Activated CD4-positive, alpha-beta T cell treated with anti-CD3 and anti-CD28 coated beads, Interleukin-2, amount 10 ng/mL, durations not matched to agents 24 days and 14 days (primary cell): ENCODE measurements at places on chromosomes 6 and 20. TPM values are rescaled to one million over a fixed set of nuclear protein-coding genes. Genes with fewer than 3 reads are reported as not detected.
A peak's percentile ranks its signal among the peaks of the same experiment; 100 is the strongest.

- peaks cover 1% of the 10 kb centered on the region for H3K27me3 ChIP-seq
- no peaks in the 10 kb centered on the region for H3K36me3 ChIP-seq
Observed at GRCh38 chr6:32222333-32223230, 1.3 kb downstream of the NOTCH4 start.

ESF1 gene
- 32.8 and 34.5 TPM in 2 replicates for total RNA-seq

DNA sequence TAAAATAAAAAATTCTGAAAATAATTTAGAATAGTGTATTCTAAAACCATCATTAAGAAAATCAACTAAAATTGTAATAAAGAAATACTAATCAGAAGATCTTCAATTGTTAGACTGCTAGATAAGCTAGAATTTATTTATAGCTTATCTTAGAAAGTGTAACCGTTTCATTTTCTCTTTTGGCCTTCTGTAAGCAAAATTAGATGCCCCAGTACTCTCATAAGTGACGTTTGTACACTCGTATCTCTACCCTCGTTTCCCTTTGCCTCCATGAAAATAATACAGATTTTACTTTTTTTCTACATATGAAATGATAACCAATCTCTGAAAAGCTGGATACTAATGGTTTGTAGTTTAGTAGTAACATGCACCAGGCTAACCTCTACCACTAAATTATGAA, 19.8 kb downstream of the DSE start:
- no peak for DNase-seq
- H3K4me3 ChIP-seq = no peak overlapping the region
- peaks cover 22% of the 10 kb centered on the region for H3K4me1 ChIP-seq

GRM1 gene
- total RNA-seq = not detected in 2 replicates

DNA sequence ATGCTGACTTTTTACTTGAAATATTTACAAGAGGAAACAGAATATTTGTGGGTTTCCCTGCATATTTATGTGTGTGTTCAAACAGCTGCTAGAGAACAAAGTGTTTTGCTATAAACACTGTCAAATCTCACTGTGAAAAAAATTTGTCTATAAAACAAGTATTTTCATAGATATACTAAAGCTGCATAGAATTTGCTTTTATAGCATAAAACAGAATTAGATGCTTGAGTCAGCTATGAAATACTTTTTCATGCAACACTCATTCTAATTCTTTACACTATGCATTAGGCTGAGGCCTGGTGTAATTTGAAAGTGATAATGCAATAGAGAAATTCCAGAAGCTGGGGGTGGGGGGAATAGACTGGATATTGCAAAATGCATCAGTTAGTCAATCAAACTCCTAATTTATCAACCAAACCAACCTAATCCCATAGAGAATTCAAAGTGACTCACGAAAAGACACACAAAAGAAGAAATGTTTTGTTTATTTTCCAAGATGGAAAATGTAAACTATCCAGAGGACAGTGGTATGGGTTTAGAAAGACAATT, 148.2 kb downstream of the LAMA2 start:
- no peaks in the 10 kb centered on the region for H3K27me3 ChIP-seq
- H3K27ac ChIP-seq = no peak overlapping the region
- H3K36me3 ChIP-seq = no peaks in the 10 kb centered on the region

DNA sequence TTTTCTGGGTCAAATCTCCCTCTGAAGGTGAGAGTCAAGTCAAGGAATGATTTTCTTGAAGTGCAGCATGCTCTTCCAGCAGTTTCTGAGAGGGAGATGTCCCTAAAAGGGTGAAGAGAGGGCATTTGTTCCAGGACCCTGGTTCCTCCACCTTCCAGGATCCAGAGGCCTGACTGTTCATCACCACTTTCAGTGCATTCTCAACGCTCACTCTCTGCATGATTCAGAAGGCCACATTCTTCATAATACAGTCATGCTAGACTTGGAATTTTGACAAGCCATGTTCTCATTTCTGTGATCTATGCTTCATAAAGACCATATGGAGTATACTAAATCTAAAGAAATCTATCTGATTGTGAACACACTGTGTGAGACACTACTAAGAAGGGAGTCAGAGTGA, 85.1 kb downstream of the PDE7B start:
- H3K4me1 ChIP-seq = peaks cover 10% of the 10 kb centered on the region
- no peak overlapping the region for H3K4me3 ChIP-seq
- H3K36me3 ChIP-seq = peaks cover 31% of the 10 kb centered on the region
- H3K27ac ChIP-seq = no peak overlapping the region

DNA sequence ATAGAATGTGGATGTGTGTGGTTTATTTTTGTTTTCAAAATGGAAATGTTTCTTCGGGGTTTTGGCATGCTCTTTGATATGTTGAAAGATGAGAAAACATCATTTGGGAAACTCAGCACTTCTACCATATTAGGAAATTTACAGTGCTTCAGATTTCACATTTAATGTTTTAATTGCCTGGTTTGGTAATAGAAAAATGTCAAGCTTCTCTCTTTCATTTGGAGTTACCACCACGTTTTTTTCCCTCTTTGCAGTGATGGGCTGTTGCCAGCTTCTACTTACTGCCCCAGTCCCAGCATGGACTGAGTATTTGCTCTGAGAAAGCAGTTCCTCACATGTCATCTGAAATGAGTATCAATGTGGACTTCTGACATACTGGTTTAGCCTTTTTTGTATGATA, 267.7 kb downstream of the PRL start:
- H3K4me1 ChIP-seq = peaks cover 17% of the 10 kb centered on the region
- no peak overlapping the region for H3K27ac ChIP-seq
- no peak for DNase-seq
- no peaks in the 10 kb centered on the region for H3K27me3 ChIP-seq

GRCh38 chr20:51374456-51374830, 168.1 kb downstream of the NFATC2 start:
- peaks cover 21% of the 10 kb centered on the region for H3K4me1 ChIP-seq
- no peak overlapping the region for H3K27ac ChIP-seq
- H3K27me3 ChIP-seq = no peaks in the 10 kb centered on the region
- DNase-seq = no peak

GRCh38 chr6:133817460-133818047, 71.4 kb upstream of the TCF21 start:
- H3K4me3 ChIP-seq = no peak overlapping the region
- H3K4me1 ChIP-seq = no peaks in the 10 kb centered on the region
- no peak overlapping the region for H3K27ac ChIP-seq
- no peaks in the 10 kb centered on the region for H3K36me3 ChIP-seq

GRCh38 chr6:161284653-161285052, 10.8 kb upstream of the AGPAT4 start:
- H3K27ac ChIP-seq = peak overlapping the region; percentile 18
- no peaks in the 10 kb centered on the region for H3K36me3 ChIP-seq
- peak overlapping the region; percentile 17 for H3K4me3 ChIP-seq
- peaks cover 18% of the 10 kb centered on the region for H3K4me1 ChIP-seq

LKAAEAR1 gene
- 0.23 TPM in 1 of 2 replicates, not detected in the other for total RNA-seq

DNA sequence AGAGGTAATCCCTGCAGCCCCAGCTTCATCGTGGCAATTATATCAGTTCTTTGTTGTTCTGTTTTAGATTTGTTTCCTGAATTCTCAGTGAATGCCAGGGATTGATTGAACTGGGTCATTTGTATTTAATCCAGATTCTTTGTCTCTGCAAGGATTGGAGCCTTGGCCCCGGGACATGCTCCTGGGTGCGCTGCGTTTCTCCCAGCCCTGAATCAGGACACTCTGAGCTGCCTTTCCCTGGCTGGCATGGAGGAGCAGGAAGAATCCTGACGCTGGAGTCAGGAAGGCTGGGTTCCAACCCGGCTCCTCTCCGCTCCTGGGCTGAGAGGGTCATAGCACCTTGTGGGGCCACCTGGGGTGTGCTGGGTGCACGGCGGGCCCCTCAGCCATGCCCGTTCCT, 545.6 kb downstream of the QKI start:
- H3K27ac ChIP-seq = no peak overlapping the region
- no peaks in the 10 kb centered on the region for H3K36me3 ChIP-seq
- no peak for DNase-seq
- peaks cover 7% of the 10 kb centered on the region for H3K27me3 ChIP-seq
- no peaks in the 10 kb centered on the region for H3K4me1 ChIP-seq

DNA sequence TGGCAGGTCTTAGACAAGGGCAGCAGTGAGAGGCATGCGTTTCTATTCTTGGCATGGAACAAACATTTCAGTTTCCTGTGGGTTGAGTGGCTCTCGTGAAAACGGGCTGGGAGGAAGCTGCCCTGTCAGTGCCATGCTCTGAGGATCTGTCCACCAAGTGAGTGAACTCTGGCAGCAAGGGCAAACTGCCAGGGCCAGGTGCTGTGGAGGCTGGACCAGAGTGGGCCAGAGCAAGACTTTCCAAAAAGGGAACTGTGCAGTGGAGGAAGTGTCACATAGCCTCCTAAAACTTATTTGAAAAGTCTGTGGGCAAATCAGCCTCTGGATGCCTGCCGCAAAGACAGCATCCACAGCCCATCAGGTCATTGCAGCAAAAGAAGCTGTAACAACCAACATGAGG, 44.2 kb upstream of the TAB2 start:
- no peak for DNase-seq
- H3K4me1 ChIP-seq = peaks cover 33% of the 10 kb centered on the region
- H3K4me3 ChIP-seq = peak overlapping the region; percentile 34
- H3K27ac ChIP-seq = peak overlapping the region; percentile 65
- H3K36me3 ChIP-seq = peaks cover 12% of the 10 kb centered on the region

ACSS1 gene
- total RNA-seq = 13.0 and 13.5 TPM in 2 replicates

BPI gene
- total RNA-seq = not detected in 2 replicates

C6orf15 gene
- not detected in 2 replicates for total RNA-seq

MYLK4 gene
- 0.07 and 0.14 TPM in 2 replicates for total RNA-seq

SMLR1 gene
- total RNA-seq = not detected in 2 replicates

DNA sequence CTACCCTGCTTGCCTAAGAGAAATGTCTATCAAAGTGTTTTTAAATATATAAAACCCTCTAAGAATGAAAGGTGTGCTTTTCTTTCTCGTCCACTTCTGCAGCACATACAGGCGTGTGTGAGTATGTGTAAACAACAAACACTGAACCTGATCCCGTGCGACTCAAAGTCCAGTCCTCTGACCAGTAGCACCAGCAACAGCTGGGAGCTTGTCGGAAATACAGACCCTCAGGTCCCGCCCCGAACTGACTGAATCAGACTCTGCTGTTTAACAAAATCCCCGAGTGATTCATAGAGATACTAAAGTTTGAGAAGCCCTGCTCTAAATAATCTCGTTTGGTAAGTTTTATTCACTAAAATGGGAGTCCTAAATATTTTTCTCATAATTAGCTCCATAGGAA, 208.0 kb upstream of the KCNQ5 start:
- no peak for DNase-seq
- H3K27me3 ChIP-seq = peaks cover 5% of the 10 kb centered on the region
- no peak overlapping the region for H3K27ac ChIP-seq
- H3K36me3 ChIP-seq = no peaks in the 10 kb centered on the region
- no peak overlapping the region for H3K4me3 ChIP-seq

GRCh38 chr6:109202409-109203264, 107.3 kb downstream of the CEP57L1 start:
- H3K4me3 ChIP-seq = no peak overlapping the region
- DNase-seq = no peak
- peak overlapping the region; percentile 78 for H3K27ac ChIP-seq
- H3K27me3 ChIP-seq = peaks cover 1% of the 10 kb centered on the region
- H3K4me1 ChIP-seq = peaks cover 3% of the 10 kb centered on the region

DNA sequence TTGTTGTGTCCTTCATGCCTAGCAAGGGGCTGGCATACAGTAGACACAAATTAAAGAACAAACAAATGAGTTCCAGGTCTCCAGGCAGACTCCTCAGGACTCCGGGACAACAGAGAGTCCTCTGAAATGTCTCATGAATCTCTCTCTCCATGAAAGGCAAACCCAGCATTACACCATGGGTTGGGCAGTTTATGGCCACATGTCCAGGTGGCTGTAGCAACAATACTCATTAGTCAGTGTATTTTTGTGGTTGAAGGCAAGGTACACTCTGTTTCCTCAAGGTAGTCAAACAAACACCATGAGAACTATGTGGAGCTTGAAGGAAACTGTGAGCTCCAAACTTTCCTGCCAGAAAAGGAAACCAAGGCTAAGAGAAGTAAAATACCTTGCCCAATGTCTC, 62.2 kb downstream of the KCNB1 start:
- H3K36me3 ChIP-seq = no peaks in the 10 kb centered on the region
- no peak for DNase-seq
- peaks cover 19% of the 10 kb centered on the region for H3K27me3 ChIP-seq
- H3K4me3 ChIP-seq = no peak overlapping the region
- H3K4me1 ChIP-seq = no peaks in the 10 kb centered on the region

RCAN2 gene
- total RNA-seq = 0.07 and 0.21 TPM in 2 replicates

- H3K27me3 ChIP-seq = peaks cover 13% of the 10 kb centered on the region
- H3K36me3 ChIP-seq = no peaks in the 10 kb centered on the region
- H3K4me1 ChIP-seq = peaks cover 3% of the 10 kb centered on the region
- no peak overlapping the region for H3K27ac ChIP-seq
- no peak overlapping the region for H3K4me3 ChIP-seq
Observed at GRCh38 chr6:148423601-148424270, 81.1 kb downstream of the SASH1 start.

DNA sequence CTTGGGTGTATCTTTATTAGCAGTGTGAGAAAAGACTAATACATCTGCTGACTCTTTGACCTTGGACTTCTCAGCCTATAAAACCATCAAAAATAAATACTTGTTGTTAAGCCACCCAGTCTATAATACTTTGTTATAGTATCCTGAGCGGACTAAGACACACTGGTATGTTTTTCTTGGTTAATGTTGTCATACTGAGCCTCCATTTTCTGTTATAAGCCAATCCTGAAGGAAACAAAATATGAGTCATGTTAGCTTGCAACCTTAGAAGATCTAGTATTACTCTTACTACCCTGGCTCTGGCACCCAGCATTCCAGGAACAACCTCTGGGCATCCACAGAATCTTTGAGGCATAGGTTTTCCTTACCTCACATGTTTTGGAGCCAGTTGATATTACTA, 307.2 kb downstream of the FRK start:
- H3K4me3 ChIP-seq = no peak overlapping the region
- DNase-seq = no peak
- H3K27me3 ChIP-seq = no peaks in the 10 kb centered on the region
- H3K36me3 ChIP-seq = no peaks in the 10 kb centered on the region
- H3K4me1 ChIP-seq = no peaks in the 10 kb centered on the region

PRRT1 gene
- total RNA-seq = 0.24 and 0.35 TPM in 2 replicates

COX4I2 gene
- not detected in 2 replicates for total RNA-seq

DNA sequence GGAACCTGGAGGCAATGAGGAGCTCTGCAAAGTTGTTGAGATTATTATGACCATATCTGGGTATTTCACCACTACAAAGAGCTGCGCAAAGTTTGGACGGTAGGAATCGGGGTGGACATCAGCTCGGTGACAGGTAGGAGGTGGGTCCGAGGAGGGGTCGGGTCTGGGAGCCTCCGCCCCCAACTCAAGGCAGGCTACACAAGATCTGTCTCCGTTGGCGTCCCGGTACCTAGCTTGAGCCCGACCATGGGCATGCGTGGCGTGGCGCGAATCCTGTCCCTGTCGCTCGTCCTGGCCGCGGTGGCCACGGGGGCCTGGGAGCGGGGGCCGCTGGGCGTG, 40.2 kb upstream of the ZNFX1 start:
- H3K27me3 ChIP-seq = peaks cover 72% of the 10 kb centered on the region
- H3K27ac ChIP-seq = no peak overlapping the region
- H3K36me3 ChIP-seq = peaks cover 2% of the 10 kb centered on the region
- DNase-seq = no peak
- H3K4me3 ChIP-seq = peak overlapping the region; percentile 95

GRCh38 chr6:170006071-170006899, 254.9 kb downstream of the ERMARD start:
- no peaks in the 10 kb centered on the region for H3K4me1 ChIP-seq
- no peak overlapping the region for H3K27ac ChIP-seq
- no peaks in the 10 kb centered on the region for H3K36me3 ChIP-seq
- H3K27me3 ChIP-seq = no peaks in the 10 kb centered on the region

- H3K27me3 ChIP-seq = peaks cover 2% of the 10 kb centered on the region
- peak overlapping the region; percentile 98 for H3K27ac ChIP-seq
- peak; percentile 85 for DNase-seq
- peaks cover 75% of the 10 kb centered on the region for H3K4me1 ChIP-seq
- H3K4me3 ChIP-seq = peak overlapping the region; percentile 67
Observed at GRCh38 chr6:30814146-30815040, 69.9 kb upstream of the DDR1 start.

EDN1 gene
- 0.26 TPM in 1 of 2 replicates, not detected in the other for total RNA-seq
